ENCODE measurements at places on chromosomes 5 and 9. TPM values are rescaled to one million over a fixed set of nuclear protein-coding genes. Genes with fewer than 3 reads are reported as not detected.

Gene BAAT
- 1.0 TPM for total RNA-seq

Gene GPRIN1
- 1.4 TPM for total RNA-seq

Gene LCP2
- total RNA-seq = 83.1 TPM

Gene STOM
- total RNA-seq = 595 TPM

DNA sequence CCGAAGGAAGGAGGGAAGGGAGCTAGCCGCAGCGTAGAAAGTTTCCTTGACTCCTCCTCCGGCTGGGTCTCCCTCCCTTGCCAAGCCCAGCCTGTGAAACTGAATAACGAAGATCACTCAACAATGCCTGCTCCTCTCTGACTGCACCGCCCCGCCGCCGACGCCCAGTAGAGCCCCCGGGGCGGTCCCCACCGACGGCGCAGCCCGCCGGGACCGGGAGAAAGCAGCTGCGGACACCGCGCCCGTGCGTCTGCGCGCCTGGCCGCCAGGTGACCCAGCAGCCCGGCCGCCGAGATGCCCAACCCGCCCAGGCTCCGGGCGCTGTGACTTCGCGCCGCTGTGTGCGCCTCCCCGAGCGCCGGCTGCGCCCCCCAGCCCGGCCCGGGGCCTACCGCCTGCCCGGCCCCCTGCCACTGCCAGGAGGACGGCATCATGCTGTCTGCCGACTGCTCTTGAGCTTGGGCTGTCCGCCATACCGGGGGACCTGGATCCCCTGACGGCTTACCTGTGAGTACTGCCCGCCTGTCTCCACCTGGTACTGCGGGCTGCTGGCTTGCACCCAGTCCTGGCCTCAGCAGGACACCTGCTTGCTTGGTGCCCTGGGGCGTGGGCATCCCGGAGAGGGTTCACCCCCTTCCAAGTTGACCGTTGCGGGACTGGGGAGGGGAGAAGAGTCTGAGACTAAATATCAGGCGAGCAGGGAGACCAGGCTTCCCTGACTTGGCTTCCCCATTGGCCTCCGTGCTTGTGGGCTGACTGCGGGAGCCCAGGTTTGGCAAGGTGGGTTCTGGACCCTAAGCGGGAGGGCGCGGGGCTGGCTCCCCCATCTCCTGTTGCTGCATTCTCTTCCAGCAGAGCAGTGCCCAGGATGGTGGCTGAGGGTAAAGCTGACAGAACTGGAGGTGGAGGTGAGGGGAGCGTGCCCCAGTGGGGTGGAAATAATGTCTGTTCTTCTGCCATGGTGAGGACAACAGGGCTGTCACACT lies 26.2 kb upstream of the SPTLC1 start:
- H3K4me1 ChIP-seq = peaks cover 10% of the 10 kb centered on the region
- peak overlapping the region; percentile 17 for H3K27ac ChIP-seq
- no peaks in the 10 kb centered on the region for H3K27me3 ChIP-seq

DNA sequence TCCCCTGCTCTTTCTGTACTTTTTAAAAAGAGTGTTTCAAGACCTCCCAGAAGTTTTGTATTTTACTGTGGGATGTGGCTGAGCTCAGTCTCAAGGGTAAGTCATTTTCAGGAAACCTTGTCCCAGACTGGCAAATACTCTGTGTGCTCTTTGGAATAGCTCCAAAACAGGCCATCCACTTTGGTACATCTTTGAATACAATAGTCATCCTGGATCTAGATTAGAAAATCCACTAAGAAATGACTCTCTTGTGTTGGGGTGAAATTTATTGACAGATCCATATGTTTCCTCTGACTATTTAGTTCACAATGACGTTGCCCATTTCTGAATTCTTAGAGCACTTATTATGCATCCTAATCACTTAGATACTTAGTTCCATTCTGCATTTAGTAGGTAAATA lies 95.2 kb downstream of the PLCXD3 start:
- DNase-seq = no peak
- H3K27ac ChIP-seq = no peak overlapping the region
- no peaks in the 10 kb centered on the region for H3K27me3 ChIP-seq
- no peaks in the 10 kb centered on the region for H3K36me3 ChIP-seq
- H3K4me1 ChIP-seq = no peaks in the 10 kb centered on the region

- no peaks in the 10 kb centered on the region for H3K27me3 ChIP-seq
- no peak for DNase-seq
- peak overlapping the region; percentile 85 for H3K27ac ChIP-seq
- peaks cover 36% of the 10 kb centered on the region for H3K4me1 ChIP-seq
- no peaks in the 10 kb centered on the region for H3K36me3 ChIP-seq
- peak overlapping the region; percentile 57 for H3K4me3 ChIP-seq
Measured at GRCh38 chr5:149581931-149582768, 852 bp downstream of the ARHGEF37 start.

DNA sequence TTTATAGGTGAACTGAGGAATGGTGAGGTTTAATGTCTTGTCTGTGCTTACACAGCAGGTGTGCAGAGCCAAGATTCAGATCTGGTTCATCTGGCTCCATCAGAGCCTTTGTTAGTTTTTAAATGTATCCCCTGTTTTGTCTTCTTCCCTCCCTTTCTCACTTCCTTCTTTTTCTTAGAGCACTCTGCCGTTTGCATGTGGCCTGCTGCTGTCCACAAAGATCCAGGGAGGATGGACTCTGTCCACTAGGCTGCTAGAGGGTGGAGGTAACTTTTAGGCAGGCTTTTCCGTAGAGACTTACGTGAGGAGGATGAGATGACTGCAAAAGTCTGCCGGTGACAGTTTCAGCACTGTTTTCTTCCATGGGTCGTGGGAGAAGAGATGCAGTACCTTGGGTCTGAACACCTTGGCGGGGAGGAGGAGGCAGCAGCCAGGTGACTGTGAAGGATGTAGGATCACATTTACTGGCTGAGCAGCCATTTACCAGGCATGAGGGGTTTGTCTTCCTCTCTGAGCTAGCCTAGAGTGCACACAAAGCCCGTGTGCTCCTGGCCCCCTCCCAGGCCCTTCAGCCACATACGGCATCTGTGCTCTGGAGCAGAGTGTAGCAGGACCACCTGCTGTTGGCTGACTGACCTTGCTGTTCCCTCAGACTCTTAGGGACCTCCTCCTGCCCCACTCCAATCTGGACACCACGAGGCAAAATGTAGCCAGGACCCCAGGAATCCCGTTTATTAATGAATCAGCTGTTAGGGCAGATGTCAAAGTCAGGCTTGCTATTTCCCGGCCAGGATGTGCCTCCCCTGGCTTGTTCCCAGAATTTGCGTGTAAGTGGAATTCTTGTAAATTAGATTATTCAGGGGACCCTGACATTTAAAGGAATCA lies 1.8 kb downstream of the NTMT1 start:
- DNase-seq = no peak
- no peaks in the 10 kb centered on the region for H3K27me3 ChIP-seq
- H3K4me3 ChIP-seq = peak overlapping the region; percentile 93
- peaks cover 5% of the 10 kb centered on the region for H3K36me3 ChIP-seq
- H3K27ac ChIP-seq = peak overlapping the region; percentile 96
- peaks cover 46% of the 10 kb centered on the region for H3K4me1 ChIP-seq

DNA sequence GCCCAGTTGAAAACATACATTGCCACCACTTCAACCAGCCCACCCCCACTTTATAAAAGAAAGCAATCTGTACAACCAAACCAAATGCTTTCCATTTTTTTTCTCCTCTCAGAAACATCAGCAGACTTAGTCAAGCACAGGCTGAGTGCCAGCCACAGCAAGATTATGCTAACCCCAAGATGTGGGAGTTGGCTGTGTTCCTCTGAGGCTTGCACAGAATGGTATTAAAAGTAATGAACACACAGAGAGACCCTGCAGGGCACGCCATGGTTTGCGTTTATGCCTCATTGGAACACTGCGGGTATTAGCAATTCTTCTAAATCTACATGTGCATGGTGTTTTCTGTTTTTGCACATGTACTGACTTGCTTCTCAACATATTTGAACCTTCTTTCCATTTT lies 419.9 kb upstream of the GRAMD2B start:
- no peak overlapping the region for H3K4me3 ChIP-seq

DNA sequence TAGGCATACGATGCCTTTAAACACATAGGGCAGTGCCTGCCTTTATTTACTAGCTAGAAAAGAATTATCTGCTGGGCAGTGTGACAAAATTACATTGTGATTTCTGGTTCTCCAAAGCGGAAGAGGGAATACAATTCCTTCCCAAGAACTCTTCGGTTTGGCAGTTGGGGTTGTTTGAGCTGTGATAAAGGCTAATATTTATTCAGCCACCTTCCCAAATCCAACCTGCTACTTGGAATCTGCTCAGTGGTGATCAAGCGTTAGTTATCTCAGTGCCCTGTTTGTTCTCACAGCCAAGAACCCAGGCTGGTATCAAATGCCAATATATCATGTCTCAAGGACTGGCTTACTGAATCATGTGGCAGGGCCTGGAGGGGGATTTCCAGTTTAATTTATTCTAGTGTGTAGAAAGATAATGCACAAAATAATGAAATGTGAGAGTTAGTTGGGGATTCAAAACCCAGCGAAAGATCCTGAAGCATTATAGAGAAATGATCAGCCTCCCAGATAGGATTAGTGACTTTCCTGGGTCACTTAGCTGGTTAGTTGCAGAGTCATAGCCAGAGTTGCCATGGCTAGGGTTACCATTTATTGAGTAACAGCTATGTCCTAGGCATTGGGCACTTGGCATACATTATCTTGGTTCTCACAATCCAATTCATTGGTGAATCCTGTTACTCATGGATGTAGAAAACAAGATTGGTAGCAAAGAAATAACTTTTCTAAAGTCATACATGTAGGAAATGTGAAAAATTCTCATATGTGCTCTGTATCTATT lies 457.0 kb upstream of the KLF4 start:
- no peaks in the 10 kb centered on the region for H3K36me3 ChIP-seq
- no peak for DNase-seq
- no peaks in the 10 kb centered on the region for H3K4me1 ChIP-seq
- H3K27me3 ChIP-seq = no peaks in the 10 kb centered on the region

DNA sequence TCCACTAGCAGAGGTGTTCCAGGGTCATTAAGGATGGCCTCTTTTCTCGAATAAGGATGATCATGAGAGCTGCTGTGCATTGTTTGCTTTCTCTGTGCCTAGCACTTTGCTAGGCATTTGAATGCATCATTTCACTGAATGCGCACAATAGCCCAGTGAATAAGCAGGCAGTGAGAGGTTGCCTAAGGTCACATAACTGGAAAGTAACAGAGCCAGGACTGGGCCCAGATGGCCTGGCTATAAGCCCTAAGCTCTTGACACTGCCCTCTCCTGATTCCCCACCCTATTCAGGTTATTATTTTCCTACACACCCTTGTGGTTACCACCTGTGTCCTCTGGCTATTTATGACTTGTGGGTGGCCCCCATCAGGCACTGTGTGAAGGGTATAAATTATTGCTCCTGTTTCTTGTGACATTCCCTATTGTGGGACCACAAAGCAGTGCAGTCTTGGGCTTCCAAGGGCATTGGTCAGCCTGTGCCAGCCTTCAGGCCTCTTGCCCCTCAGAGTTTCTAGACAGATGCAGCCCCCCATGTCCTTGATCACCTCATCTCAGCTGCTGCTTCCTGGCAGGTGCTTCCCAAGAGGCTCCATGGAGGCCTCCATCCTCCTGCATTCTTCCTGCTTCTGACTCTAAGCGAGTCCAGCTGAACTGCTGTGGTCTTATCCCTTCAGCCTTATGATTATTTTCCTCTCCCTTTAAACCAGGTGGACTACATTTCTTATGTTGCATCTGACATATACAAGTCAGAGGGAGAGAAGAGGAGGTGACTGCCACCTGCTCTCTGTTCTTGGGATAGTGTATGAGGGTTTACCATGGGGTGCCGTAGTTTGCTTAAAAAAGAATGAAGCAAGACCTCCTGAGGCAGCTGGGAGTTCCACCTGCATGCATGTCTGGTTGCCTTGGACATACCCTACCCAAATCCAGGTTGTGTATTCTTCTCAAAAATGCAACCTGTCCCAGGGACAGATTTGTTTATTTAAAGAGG lies 47.6 kb downstream of the ANGPTL2 start:
- no peak for DNase-seq
- H3K36me3 ChIP-seq = no peaks in the 10 kb centered on the region
- H3K4me1 ChIP-seq = peaks cover 38% of the 10 kb centered on the region
- no peaks in the 10 kb centered on the region for H3K27me3 ChIP-seq
- H3K27ac ChIP-seq = no peak overlapping the region
- no peak overlapping the region for H3K4me3 ChIP-seq

- peaks cover 32% of the 10 kb centered on the region for H3K4me1 ChIP-seq
- no peaks in the 10 kb centered on the region for H3K27me3 ChIP-seq
- peak overlapping the region; percentile 99 for H3K27ac ChIP-seq
- H3K4me3 ChIP-seq = peak overlapping the region; percentile 87
- H3K36me3 ChIP-seq = no peaks in the 10 kb centered on the region
- no peak for DNase-seq
Measured at GRCh38 chr5:66144834-66145390, 812 bp downstream of the SREK1 start.

GRCh38 chr5:72597456-72597948 lies 90.3 kb upstream of the ZNF366 start:
- no peak overlapping the region for H3K4me3 ChIP-seq
- H3K27me3 ChIP-seq = no peaks in the 10 kb centered on the region
- H3K4me1 ChIP-seq = peaks cover 27% of the 10 kb centered on the region
- no peak for DNase-seq

GRCh38 chr5:127192836-127193338 lies 97.7 kb upstream of the MEGF10 start:
- no peaks in the 10 kb centered on the region for H3K4me1 ChIP-seq
- no peak for DNase-seq
- no peak overlapping the region for H3K27ac ChIP-seq
- H3K27me3 ChIP-seq = no peaks in the 10 kb centered on the region
- H3K36me3 ChIP-seq = no peaks in the 10 kb centered on the region

DNA sequence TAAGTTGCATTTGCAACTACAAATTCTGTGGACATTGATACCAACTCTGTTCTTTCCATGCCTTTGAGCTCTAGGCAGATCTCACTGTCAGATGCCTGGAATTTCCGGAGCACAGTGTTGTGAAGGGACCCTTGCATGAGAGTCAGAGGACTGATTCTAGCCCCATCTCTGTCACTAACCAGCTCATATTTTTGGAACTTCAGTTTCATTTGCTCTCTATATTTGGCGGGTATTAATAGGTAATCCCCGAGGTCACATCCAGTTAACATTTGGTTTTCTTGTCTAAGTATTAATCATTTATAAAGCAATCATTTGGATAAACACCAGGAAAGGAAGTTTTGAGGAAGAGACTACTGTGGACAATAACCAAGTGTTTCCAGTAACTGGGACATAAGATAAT lies 115.7 kb downstream of the MAN2A1 start:
- H3K4me3 ChIP-seq = no peak overlapping the region
- no peak for DNase-seq

GRCh38 chr5:79691007-79691406 lies 1.4 kb downstream of the CMYA5 start:
- peaks cover 14% of the 10 kb centered on the region for H3K36me3 ChIP-seq
- H3K4me1 ChIP-seq = peaks cover 5% of the 10 kb centered on the region
- no peak for DNase-seq
- no peak overlapping the region for H3K4me3 ChIP-seq
- no peaks in the 10 kb centered on the region for H3K27me3 ChIP-seq

DNA sequence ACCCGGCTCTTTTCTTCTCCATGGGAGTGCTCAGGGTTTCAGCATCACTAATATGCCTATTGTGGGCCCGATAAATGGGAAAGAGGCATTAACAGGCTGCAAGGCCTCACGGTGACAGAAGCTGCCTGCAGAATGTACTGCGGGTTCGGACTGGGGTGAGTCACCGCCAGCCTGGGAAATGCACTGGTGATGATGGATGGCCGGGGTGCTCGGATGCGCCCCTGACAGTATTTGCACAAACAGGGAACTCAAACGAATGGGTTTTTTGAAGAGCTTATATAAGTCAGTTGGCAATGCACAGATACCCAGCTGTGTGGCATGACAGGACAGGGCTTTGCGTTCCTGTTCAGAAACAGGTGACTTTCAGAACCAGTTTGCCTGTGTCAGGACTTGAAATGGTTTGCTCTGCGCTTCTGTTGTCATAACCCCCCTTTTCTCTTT lies 42.0 kb upstream of the PITX1 start:
- no peak overlapping the region for H3K4me3 ChIP-seq
- peak; percentile 34 for DNase-seq

GRCh38 chr5:124754206-124754927 lies 7.9 kb upstream of the ZNF608 start:
- H3K4me1 ChIP-seq = no peaks in the 10 kb centered on the region
- DNase-seq = no peak
- no peak overlapping the region for H3K27ac ChIP-seq
- H3K36me3 ChIP-seq = no peaks in the 10 kb centered on the region
